Activated naive CD4-positive, alpha-beta T cell treated with anti-CD3 and anti-CD28 coated beads, Interleukin-2, amount 50 U/mL, for 16 hours (primary cell): ENCODE measurements at places on chromosomes 2 and 18.
A peak's percentile ranks its signal among the peaks of the same experiment; 100 is the strongest.

DNA sequence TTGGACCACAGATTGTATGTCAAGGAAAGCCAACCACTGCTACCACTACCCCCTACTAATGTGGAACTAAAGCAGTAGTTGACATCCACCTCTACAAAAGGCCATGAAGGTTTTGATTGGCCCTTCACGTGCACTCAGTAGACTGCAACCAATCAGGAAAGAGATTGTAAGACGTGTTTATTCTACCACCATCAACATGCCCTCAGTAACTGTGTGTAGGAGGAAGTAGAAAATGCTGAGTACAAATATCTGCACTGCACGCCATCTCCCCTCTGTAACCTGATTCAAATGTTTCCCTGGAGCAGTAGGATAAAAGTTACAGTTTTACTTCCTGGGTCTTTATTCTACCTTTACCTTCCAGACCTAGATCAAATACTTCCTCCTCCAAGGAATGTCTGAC lies 2.9 kb upstream of the CASP10 start:
- no peak for DNase-seq

- DNase-seq: no peak
Observed at GRCh38 chr2:238910751-238911351, 63.0 kb downstream of the TWIST2 start.

- DNase-seq: no peak
Observed at GRCh38 chr2:121491518-121491917, 39.2 kb upstream of the RNU4ATAC start.

DNA sequence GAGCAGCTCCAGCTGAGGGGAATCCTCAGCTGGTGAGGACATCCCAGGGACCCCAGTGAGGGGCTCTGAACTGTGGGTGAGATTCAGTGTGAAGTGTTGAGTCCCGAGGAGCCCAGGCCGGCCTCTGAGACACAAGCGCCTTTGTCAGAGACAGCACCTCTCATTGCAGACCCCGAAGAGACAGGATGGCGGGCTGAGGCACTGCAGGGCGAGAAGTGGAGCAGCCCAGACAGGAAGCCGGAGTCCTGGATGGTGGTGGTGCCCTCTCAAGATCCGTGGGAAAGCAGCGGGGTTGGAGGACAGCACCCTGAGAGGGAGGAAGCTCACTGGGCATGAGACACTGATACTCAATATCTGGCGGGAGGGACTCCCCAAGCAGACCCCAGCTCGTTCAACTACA lies 49.1 kb upstream of the ID2 start:
- DNase-seq: no peak

DNA sequence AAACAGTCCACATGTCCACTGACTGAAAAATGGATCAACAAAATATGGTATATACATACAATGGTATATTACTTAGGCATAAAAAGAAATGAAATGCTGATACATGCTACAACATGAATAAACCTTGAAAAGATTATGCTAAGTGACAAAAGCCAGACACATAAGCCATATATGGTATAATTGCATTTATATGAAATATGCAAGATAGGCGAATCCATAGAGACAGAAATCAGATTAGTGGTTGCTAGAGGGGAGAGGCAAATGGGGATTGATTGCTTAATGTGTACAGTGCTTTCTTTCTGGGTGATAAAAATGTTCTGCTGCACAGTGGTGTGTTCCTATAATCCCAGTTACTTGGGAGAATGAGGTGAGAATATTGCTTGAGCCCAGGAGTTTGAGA lies 171.0 kb downstream of the CYP26B1 start:
- DNase-seq: no peak

GRCh38 chr18:23593720-23594119 lies 7.4 kb upstream of the NPC1 start:
- DNase-seq: no peak

GRCh38 chr2:203799908-203800307 lies 67.7 kb upstream of the CTLA4 start:
- DNase-seq: peak; percentile 23

DNA sequence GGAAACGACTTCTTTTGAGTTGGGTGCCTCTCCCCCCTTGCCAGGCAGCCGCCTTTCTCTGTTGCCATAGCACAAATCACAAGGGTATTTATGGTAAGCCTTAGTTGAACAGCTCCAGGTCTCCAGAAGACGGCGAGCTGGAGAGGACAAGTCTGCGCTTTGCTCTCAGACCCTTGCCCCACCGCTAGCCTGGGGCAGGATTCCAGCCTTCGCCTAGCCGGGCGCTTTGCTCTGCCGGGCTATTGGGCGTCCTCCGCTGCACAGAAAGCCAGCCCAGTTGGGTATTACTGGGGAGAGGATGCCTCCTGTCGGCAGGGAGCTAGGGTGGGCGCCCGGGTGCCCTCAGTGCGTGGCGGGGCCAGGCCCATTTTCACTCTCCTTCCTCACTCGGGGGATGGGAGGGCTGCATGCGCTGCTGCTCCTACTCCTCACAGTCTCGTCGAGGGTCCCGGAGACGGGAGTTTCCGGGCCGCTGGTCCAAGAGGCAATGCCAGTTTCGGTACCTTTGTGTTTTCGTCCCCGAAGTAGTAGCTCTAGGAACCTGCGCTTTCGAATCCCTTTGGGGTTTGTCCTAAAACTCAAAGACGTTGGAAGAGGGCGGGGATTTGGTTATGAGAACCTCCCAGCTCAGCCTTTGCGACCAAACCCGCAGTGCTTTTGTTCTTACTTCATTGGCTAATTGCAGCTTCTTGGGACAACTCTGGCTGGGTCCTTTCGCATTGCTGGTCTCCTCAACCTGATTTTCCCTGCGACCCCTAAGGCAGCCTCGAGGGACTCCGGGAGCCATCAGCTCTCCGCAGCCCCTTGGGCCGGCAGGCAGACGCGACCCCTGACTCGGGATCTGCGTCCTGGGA lies 3.6 kb upstream of the DLX2 start:
- DNase-seq: peak; percentile 46

DNA sequence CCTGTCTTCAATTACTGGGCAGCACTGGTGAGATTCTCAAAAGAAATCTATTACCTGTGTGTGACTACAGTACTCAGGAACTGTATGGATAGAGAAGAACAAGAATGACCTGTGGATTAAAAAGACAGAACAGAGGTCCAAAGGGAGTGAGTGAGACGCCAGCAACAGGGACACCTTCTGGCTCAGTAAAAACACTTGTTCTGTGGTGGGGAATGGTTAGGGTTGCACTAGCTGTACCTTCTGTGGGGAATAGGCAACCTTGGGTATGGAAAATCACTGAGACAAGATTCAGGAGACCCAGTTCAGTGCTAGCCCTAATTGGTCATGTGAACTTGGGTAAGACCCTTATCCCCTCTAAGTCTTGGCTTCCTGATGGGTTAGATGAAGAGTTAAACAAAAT lies 986.0 kb downstream of the TSN start:
- no peak for DNase-seq

DNA sequence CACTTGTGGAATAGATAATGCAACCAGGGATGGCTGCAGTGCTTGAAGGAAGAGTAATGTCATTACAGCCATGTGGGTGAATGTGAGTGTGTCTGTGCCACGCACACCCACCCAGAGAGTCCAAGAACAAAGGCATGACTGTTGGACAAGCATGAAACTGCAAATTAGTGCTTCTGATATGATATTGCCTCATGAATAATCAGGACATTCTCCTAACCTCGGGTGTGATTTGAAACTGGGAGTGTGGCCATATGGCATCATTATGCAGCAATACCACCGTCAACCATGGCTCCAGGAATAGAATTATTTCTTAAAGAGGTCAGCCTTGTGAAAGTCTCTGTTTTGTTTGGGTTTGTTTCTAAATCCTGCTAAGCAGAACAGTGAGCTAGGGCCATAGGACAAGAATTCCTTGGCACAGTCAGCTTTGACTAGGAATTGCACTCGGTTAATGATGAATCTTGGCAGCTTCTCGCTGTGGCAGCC lies 678.0 kb upstream of the RAB6C start:
- no peak for DNase-seq

DNA sequence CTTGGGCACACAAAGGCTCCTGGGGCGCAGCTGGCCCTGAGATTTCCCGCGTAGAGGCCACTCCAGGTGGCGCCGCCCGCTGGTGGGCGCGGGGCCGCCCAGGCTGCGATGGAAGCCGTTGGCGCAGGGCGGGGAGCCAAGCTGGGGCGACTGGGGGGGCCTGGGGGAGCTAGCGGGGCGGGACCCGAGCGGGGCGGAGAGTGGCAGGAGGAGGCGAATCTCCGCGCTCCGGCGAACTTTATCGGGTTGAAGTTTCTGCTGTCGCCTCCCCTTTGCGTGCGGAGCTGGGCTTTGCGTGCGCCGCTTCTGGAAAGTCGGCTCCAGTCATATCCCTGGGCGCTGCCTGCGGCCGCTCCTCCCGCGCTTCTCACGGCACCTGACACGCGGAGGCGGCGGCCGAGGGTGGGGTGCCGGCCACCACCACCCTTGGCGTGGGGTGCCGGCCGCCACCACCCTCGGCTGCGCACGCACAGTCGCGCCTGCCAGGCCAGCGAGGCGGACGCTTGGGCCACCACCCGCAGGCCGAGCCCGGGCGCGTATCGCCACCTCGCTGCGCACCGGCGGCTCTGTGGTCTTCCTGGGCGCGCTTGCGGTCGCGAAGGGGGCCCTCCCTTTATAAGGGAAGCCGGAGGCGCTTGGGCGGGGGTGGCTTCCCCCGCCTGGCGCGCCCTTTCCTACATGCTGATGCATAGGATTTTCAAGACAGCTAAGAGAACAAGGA lies 919 bp upstream of the CYP1B1 start:
- DNase-seq: peak; percentile 74
